ENCODE measurements at places on chromosomes 13 and 19.

GRCh38 chr19:3733549-3734309 lies 25.5 kb downstream of the TJP3 start:
- no peak for ATAC-seq

DNA sequence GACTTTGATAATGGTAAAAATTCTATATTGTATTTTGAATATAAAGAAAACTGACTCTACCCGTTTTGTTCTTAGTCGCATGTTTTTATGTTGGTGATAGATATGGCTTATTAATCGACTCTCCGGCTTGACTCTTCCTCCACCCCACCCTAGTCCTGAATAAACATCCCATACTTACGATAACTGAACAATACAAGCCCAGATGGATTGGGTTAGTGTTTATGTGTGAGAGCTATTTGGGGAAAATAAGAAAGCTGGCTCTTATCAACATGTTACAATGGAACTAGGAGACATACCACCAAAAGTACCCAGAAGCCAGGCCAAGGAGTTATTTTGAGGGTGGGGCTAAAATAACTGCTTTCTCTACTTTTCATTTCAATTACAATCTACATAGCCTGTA lies 796.3 kb downstream of the DIAPH3 start:
- ATAC-seq: no peak

- no peak for ATAC-seq
Measured at GRCh38 chr19:3897936-3898335, 17.5 kb downstream of the ATCAY start.

DNA sequence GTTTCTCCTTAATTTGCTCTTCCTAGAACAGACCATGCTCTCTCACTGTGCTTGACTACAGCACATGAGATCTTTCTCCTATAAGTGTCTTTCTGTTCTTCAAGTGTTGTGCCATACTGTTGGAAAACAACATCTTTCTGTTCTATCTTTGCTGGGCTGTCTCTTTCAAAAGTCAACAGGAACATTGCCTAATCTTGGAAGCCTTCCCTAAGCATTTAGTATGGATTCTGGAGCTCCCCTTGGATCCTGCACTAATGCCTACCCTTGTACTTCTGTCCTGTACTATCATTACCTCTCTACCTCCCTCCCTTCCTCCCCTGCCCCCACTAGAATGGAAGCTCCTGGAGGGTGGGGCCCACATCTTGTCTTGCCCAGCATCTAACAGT lies 26.8 kb downstream of the STARD13 start:
- no peak for ATAC-seq

DNA sequence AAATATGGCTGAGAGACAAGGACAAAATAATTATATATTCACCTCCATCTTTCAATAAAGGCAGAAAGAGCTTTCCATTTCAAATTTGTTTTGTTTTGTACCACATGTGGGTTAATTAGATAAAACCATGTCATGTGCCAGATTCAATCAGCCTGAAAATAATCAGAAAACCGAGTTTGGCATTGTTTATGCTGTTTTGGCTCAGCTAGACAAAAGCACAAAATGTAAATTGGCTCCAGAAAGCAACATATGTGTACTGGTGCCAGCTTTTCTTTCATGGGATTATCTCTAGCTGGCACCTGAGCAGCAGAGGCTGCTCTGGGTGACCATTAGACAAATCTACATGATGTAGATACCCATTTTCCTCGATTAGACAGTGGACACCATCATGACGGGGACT lies 9.2 kb upstream of the DNAJC15 start:
- no peak for ATAC-seq

- no peak for ATAC-seq
Measured at GRCh38 chr13:84279166-84279565, 396.9 kb upstream of the SLITRK1 start.

GRCh38 chr13:42777467-42777866 lies 3.9 kb upstream of the FAM216B start:
- ATAC-seq: no peak

DNA sequence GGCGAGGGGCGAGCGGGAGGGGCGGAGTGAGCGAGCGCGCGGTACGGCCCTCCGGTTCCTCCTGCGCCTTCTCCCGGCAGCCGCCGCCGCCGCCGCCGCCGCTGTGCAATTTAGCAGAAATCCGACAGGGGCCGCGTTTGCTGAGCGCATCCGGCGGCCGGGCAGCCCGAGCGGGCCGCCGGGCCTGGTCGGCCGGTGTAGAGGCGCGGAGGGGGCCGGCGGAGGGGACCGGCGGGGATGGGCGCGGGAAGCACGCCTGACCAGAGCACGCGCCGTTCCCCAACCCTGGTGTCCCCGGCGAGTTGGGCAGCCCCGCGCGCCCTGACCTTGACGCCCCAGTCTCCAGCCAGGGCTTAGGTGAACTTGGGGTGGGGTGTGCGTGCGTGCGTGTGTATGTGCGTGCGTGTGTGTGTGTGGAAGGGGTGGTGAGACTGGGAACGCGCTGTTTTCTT lies 144.5 kb upstream of the ZNF536 start:
- ATAC-seq: peak; percentile 56

GRCh38 chr13:51006067-51006845 lies 96.7 kb downstream of the RNASEH2B start:
- no peak for ATAC-seq

GRCh38 chr13:19726611-19727010 lies 56.1 kb downstream of the PSPC1 start:
- no peak for ATAC-seq

DNA sequence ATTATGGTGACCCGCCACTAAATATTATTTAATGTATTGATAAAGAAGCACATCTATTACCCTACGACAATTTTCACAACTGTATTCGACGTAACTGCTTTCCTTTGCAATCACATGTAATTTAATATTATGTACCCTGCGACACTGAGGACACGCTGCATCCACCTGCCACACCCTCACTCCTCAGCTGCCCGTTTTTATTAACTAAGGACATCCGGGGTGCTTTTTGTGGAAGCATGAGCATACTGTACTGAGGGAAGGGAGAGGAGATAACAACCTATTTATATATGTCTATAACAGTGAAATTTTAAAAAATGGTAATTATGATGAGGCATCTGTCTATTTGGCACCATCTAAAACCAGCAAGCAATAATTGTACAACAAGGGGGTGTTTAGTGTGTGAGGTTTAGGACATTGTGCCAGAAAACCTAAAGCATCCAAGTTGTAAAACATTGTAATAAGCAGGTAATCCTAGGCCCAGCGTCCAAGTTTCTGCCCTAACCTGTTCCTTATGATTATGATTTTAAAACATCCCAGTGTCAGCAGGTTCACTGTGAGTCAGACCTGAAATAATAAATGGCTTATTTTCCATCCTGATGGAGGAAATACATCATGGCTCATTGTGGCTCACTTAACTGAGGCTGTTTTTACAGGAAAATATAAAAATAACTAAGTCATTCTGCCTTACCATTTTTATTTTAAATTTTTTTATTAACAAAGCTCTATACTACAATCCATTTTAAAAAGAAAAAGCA lies 56.3 kb downstream of the FOXO1 start:
- ATAC-seq: peak; percentile 23

DNA sequence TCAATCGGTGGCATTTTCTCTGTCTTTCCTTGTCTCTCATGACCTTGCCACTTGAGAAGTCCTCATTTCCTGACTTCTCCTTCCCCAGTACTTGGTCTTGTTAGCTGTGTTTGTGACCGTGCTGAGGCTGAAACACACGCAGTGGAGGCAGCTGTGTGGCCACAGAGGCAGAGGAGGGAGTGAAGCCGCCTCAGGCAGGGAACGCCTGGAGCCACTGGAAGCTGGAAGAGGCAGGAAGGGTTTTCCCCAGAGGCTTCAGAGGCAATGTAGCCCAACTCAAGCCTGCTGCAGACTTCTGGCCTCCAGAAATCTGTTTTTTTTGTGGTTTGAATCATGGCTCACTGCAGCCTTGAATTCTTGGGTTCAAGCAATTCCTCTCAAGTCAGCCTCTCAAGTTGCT lies 29.2 kb upstream of the ARGLU1 start:
- ATAC-seq: no peak

GRCh38 chr13:32019612-32020233 lies 11.9 kb upstream of the FRY start:
- peak; percentile 59 for ATAC-seq

GRCh38 chr13:113623491-113624234 lies 34.3 kb downstream of the ATP4B start:
- no peak for ATAC-seq

DNA sequence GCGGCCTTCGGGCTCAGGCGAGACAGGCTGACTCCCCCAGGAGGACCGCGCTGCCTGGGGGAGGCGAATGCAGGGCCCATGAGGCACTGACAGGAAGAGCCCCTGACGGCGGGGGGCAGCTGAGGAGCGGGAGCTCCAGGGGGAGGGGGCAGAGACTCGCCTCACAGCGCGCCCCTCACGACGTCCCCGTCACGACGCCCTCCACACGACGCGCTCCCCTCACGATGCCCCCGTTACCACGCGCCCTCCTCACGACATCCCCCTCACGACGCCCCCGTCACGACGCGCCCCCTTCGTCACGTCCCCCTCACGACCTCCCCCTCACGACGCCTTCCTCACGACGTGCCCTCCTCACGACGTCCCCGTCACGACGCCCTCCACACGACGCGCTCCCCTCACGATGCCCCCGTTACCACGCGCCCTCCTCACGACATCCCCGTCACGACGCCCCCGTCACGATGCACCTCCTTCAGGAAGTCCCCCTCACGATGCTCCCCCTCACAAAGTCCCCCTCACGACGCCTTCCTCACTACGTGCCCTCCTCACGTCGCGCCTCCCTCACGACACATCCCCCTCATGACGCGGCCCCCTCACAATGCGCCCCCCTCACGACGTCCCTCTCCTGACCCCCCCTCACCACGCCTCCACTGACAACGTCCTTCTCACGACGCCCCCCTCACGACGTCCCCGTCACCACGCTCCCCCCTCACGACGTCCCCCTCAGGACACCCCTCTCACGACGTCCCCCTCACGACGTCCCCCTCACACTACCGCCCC lies 99.6 kb downstream of the ING1 start:
- no peak for ATAC-seq

GRCh38 chr13:25372284-25373081 lies 709 bp downstream of the ATP8A2 start:
- no peak for ATAC-seq

DNA sequence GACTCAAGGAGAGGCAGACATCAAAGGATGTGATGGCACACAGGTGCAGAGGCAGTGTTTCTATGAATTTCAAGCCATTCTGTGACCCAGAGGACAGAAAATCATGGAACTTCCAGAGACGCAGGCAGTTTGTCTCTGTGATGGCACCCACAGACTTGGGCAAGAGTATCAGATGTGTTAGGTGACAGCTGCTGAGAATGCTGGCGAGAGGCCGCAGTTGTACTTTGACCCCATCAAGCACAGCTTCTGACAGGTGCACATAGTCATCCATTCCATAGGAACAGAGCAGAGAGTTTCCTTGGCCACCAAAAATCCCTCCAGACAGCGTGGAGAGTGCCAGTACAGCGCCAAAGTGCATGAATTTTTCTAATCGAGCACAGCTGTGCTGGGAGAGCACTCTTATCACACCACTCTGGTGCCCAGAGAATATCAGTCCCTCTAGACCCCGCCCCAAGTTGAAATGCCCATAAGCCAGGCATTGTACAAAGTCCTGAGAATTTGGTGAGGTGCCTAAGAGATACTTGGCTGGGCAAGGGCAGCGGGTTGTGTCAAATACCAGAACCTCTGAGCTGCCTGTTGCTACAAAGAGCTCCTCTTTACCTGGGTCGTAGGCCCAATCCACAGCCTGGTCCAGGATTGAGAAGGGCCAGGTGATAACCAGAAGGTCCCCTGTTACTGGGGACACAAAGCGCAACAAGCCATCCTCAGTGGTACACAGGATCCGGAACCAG lies 12.4 kb downstream of the WDR87 start:
- ATAC-seq: no peak

GRCh38 chr13:92197669-92198068 lies 799.2 kb downstream of the GPC5 start:
- no peak for ATAC-seq

GRCh38 chr13:21739771-21740170 lies 68.9 kb downstream of the FGF9 start:
- no peak for ATAC-seq

DNA sequence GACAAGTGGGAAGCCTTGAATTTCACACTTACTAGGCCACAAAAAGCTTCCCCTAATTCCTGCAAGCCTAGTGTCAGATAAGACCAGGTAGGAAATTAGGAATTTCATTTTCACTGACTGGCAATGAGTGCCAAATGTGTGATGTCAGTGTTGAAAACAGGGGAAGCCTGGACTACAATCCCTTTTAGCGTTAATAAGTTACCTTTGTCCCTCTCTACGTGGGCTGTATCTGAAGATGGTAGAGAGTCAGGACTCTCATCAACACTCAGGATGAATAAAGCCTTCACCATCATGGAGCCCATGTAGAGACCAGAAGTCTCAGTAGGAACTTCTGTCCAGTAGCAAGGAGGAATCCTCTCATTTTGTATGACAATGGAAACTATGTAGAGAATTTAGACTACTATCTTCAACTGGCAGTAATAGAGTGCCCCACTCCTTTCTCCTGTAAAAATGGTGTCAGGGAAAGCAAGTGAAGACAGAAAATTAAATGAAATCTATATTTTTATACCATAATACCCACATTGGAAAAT lies 324.1 kb upstream of the KLHL1 start:
- ATAC-seq: no peak

DNA sequence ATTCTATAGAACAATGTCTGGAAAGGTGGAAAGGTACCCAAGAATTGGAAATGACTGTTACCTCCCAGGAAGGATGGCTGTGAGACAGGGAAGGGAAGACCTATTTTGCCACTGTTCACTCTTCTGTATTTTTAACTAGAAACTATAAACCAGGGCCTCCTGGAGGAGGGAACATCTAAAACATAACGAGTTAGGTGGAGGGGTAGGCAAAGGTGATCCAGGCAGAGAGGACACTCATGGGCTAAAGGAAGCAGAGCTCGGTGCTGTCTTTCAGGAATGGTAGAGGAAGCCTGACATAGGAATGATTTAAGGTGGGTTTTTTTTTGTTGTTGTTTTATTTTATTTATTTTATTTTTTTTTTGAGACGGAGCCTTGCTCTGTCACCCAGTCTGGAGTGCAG lies 5.8 kb downstream of the EIF3K start:
- no peak for ATAC-seq

All from activated T-helper 17 cell treated with anti-CD3 and anti-CD28 coated beads, Interleukin-2, amount 50 U/mL, for 72 hours (primary cell).